NCI-H69 (cell line): ENCODE measurements at places on chromosomes 12 and 14.

GRCh38 chr14:74545386-74545785 lies 51.8 kb downstream of the ISCA2 start:
- no peak for DNase-seq

DNA sequence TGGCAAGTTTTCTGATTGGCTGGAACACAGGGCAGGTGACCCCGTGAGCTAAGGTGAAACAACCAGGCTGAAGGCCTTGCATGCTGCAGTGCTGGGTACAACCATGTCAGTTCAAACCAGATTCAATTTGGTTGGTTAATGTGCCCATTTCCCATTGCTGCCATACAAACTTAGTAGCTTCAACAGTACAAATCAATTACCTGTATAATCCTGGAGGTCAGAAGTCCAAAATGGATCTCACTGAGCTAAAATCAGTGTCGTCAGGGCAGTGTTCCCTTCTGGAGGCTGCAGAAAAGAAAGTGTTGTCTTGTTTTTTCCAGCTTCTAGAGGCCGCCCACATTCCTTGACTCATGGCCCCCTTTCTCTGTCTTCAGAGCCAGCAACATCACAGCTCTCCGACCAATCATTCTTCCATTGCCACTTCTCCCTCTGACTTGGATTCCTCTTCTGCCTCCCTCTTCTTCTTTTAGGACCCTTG lies 221.7 kb downstream of the ZFP36L1 start:
- DNase-seq: no peak

GRCh38 chr12:71125949-71126348 lies 31.9 kb downstream of the TSPAN8 start:
- no peak for DNase-seq

DNA sequence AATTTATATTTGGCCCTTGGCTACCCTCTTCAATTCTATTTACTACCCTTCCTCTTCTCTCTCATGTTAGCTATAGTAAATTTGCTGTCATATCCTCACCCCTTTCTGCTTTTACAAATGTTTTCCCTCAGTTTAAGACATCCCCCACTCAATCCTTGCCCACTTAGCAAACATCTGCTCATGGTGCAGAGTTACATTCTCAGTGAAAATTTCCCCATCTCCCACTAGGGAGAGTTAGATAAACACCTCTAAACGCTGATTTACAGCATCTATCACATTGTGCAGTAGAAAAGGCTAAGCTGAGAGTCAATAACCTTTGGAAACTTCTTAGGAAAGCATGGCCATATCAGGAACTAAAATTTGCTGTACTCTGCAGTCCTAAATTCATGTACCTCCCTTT lies 69.0 kb downstream of the DENND5B start:
- peak; percentile 97 for DNase-seq

DNA sequence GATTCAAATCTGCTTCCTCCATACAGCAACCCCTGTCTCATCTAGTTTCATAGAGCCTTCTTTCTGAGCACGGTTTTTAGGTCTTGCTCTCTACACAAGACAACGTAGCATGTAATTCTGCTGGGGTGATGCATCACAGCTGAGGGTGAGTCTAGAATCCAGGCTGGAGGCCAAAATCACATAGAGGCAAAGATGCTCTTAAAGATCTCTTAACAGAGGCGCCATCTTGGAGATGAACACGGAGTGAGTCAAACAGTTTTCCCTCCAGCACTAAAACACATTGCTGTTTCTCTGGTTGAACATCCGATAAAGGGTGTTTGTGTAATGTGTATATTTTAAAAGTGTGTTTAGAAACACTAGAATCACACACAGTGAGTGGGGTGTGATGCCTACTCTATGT lies 78.9 kb downstream of the NOS1 start:
- no peak for DNase-seq

GRCh38 chr12:40233741-40234367 lies 9.1 kb downstream of the LRRK2 start:
- DNase-seq: no peak
